ENCODE measurements at places on chromosomes 5 and 9.

DNA sequence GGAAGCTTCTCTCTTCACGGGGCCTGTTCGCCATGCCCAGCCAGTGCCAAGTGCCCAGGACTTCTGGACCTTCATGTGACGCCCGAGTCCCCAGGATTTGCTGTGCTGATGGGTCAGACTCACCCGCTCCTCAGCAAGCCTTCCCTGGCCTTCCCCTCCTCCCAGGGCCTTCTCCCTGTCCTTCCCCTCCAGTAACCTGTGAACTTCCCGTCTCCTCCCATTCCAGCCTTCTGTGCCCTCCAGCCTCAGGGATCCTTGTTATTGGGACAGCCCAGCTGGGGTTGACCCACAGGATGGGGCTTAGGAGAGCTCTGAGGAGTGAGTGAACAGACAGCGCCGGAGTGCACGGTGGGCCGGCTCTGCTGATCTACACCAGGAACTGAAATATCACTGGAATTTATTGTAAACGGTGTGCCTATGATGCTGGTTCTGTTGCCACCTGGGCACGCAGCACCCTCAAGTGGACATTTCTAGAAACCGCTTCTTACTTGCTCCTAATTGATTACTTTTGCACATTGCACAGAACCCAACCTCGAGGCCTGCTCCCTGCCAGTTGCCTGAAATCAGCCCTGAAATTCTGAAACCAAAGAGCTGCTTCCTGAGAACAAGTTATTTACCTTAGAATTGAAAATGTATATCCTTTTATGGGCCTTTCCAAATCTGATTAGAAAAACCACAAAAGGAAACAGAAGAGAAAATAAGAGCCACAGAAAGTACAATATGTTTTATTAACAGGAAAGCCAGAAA lies 1.5 kb downstream of the SPAAR start:
- peak; percentile 19 for DNase-seq

DNA sequence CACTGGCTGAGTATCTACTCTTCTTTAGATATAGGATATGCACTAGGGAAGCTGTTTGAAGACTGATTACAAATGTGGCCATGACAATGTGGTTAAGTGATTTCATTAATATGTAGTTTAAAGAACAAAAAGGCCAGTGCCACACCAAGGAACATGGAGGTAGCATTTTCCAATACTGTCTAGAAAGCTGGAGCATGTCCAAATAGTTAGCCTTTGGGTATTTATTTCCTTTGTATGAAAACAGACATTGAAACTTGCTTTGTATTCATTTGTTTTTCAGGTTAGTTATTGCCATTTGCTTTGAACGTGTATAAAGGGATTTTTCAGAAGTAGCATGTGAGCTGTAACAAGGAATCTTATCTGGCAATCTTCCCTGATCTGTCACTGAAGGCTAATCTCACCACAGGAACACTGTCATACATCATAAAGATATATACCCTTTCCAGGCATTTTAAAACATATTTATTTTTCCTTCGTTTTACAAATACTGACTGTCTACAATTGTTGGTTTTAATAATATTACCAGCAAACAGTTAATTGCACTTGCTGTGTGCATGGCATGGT lies 93.4 kb downstream of the PLPPR1 start:
- no peak for DNase-seq

- DNase-seq: no peak
These were observed 39.2 kb downstream of the ADAMTS19 start for GRCh38 chr5:129499208-129499852.

DNA sequence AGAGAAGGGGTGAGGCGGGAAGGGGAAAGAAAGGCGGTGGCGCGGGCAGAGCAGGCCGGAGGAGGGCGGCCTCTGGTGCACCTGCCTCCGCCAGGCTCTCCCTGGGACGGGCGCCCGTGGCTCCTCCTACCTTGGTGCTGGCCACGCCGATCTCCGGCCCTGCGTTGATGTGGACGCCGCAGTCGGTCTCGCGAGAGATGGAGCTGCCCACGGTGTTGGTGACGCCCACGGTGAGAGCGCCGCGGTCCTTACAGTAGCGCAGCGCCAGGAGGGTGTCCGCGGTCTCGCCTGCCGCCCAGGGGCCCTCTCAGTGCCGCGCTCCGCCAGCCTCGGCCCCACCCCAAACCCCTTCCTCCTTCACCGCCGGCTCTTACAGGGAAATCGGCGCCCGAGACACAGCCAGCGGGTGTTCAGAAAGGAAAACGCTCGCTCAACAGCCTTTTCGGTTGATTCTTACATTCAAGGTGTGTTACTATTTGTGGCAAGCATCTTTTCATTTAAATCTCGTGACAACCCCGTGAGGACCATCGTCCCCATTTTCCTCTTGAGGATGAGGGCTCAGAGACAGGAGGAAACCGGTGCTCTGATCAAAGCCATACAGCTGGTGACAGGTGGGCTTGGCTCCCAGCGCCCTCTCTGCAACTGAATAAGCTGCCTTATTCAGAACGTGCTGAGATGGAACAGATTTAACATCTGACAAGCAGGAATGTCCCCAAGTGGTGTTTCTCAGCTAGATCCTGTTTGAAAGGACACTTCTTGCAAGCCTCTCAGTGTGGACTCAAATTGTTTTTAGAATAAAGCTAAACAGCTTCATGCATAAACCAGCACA lies 22.0 kb upstream of the MAPK9 start:
- no peak for DNase-seq

DNA sequence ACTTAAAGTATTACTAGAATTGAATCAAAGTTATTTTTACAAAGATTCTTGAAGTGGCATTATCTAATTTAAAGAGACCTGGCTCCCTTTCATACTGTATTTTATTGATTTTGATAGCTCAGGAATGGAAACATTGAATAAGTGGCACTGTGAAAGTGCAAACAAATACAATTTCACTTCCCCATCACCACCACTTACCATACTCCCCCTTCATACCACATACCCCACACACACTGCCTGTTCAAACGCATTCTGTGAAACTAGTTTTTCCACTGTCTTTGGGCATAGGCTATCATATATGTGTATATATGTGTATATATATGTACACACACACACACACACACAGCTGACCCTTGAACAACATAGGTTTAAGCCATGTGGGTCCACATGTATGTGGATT lies 62.1 kb upstream of the ATG10 start:
- no peak for DNase-seq

GRCh38 chr5:61318376-61318775 lies 13.7 kb upstream of the ZSWIM6 start:
- DNase-seq: no peak

GRCh38 chr9:34546102-34546833 lies 23.5 kb upstream of the ENHO start:
- DNase-seq: no peak

All from activated CD4-positive, alpha-beta T cell treated with anti-CD3 and anti-CD28 coated beads, Interleukin-2, amount 50 U/mL, for 24 hours (primary cell).